ENCODE measurements at places on chromosomes 5 and 9. TPM values are rescaled to one million over a fixed set of nuclear protein-coding genes. Genes with fewer than 3 reads are reported as not detected.

- DNase-seq = no peak
Observed at GRCh38 chr5:134459491-134459890, 47.8 kb upstream of the CDKN2AIPNL start.

- DNase-seq = no peak
Observed at GRCh38 chr9:19517202-19517942, 108.6 kb downstream of the ACER2 start.

DNA sequence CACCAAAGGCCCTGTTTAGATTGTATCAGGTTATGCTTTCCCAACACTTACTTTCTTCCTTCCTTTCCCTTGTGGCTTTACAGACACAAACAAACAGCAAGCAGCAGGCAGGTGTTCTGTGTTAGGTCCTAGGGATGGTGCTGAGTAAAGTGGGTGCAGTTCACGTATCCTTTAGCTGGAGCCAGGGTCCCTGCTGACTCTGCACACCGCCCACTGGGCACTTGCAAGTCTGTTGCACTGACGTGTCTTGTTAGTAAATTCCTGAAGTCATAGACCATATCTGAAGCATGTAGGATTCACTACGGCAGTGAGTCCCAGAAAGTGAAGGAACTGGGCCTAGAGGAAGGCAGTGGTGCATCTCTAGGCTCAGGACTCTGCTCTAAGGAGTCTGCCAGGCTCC lies 96.5 kb downstream of the DAPK1 start:
- DNase-seq = no peak

DNA sequence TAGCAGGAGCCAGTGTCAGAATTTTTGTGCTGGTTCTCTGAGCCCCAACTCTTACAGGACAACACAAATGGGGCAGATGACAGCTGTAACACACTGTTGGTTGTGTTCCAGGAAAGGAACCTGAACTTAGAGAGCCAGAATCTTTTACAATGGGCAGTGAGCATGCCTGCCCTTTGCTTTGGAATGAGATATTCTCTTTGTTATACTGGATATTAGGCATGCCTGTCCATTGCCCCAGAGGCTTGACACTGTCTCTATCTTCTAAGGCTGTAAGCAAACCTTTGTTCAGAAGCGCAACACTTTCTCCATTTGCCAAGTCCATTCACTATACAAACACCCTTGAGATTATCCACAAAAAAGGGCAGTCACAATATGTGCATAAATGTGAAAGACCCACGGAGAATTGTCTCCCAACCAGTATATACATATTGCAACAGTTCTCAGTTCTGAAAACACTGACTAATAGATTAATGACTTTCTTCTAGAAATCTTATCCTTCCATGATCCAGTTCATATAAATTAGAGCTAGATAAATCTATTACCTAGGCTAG lies 26.3 kb upstream of the CEP120 start:
- DNase-seq = no peak

DNA sequence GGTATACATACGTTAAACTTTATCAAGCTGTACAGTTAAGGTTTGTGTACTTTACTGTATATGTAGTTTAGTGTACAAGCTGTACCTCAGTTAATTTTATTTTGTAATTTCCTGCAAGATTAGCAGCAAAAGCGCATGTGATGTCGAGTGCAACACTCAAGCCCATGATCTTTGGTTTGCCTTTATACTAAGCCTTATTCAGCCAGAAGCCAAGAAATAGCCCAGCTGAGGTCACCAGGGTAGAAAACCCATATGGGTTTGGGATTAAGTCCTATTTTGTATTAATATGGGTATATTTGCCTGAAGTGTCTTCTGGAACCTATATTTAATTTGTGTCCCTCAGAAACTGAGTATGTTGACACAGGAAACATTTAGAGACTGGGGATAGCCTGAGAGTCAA lies 59.3 kb downstream of the ZFAND5 start:
- DNase-seq = no peak

DNA sequence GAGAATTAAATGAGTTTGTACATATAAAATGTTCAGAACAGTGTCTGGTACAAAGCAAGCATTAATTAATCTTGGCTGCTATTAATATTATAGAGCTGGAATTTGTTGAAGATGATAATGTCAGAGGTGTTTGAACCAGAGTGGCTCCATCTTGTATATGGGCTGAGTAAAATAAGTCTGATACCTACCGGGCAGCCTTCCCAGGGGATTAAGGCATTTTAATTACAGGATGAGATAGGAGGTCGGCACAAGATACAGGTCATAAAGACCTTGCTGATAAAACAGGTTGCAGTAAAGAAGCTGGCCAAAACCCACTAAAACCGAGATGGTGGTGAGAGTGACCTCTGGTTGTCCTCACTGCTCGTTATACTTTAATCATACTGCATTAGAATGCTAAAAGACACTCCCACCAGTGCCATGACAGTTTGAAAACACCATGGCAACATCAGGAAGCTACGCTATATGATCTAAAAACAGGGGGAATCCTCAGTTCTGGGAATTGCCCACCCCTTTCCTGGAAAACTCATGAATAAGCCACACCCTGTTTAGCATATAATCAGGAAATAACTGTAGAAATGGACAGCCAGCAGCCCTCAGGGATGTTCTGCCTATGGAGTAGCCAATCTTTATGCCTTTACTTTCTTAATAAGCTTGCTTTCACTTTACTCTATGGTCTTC lies 90.2 kb downstream of the PLK2 start:
- DNase-seq = no peak

AQP7 gene
- 12.5 TPM for total RNA-seq

Measured in colonic mucosa (tissue), 4 donors.